Tongue (tissue), 3 donors: ENCODE measurements at places on chromosomes 5 and 9. TPM values are rescaled to one million over a fixed set of nuclear protein-coding genes. Genes with fewer than 3 reads are reported as not detected.

DNA sequence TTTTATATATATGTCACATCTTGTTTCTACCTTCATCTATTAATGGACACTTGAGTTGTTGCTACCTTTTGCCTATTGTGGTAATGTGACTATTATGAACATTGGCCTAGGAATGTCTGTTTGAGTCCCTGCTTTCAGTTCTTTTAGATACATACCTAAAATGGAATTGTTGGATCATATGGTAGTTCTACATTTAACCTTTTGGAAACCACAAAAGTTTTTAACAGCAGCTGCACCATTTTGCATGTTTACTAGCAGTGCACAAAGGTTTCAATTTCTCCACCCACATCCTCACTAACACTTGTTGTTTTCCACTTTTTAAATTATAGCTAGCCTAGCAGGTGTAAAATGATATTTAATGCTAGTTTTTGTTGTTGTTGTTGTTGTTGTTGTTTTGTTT, 88.4 kb downstream of the GALNT10 start:
- DNase-seq = no peak

GRCh38 chr9:133140174-133140505, 19.1 kb upstream of the RALGDS start:
- DNase-seq = no peak

GRCh38 chr9:125987420-125987819, 240.2 kb downstream of the PBX3 start:
- DNase-seq = no peak

DNA sequence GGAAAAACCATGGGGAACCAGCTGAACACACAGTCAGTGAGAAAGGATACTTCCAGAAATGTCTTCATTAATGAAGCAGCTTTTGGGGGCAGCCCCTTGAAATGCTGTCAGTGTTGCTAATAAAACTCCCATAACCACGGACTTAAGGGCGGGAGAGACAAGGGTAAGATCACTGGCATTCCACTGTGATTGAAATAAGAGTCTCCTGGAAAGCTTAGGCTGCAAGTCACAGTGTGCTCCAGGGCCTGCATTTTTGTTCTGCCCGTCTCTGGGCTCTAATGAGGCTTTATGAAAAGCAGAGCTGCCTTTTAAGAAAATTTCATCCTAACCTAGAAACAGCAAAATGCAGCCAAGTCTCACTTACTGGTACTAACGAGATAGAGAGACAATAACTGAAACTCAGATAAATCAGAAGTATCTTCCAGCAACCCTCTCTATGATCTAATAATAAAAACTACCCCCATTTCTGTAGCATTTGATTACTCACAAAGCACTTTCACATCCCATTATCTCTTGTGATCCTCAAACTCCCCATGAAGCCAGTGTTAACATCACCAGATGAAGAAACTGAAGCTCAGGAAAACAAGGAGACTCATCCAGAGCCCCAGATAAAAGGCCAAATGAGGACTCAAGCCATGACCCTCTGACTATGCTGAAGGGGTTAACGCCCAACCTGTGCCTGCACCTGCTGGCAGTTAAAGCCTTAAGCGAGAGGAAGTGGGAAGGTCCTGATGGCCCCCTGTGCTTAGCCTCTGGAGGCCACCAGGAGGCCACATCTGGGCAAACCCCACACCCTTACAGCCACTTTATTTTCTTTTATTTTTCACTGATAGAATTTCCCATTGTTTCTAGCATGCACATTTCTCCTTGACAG, 37.5 kb downstream of the SPOCK1 start:
- no peak for DNase-seq

- no peak for DNase-seq
Measured at GRCh38 chr9:34862043-34862442, 96.0 kb upstream of the PHF24 start.

GRCh38 chr9:130499804-130500263, 55.1 kb downstream of the ASS1 start:
- no peak for DNase-seq

DNA sequence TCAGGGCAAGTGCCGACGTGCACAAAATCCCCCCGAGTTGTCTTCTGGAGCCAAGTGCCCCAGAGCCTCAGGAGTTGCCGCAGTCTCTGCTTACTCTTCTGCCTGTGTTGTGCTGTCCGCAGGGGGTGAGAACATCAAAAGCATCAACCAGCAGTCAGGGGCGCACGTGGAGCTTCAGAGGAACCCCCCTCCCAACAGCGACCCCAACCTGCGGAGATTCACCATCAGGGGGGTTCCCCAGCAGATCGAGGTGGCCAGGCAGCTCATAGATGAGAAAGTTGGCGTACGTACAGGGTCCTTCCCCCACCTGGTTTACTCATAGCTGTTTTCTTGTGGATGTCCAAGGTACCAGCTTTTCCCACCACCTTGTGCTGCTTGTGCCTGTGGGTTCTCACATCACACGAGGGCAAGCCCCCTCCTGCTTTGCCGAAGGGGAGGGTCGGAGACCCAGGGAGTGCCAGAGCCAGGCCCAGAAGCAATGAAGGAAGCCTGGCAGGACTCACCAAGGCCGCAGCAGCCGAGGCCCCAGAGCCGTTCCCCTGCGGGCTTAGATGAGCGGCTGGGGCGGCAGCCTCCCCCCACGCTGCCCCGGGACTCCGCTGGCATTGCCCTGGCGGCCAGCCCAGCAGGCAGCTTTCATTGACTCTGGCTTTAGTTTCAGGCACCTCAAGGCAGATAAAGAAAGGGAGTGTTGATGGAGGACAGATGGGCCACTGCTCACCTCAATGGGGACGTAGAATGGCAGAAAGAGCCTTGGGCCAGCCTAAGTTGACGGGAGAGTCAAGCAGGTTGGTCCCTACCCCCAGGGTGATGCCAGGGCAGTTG, 33.7 kb upstream of the PRDM12 start:
- DNase-seq = no peak

The FAM200C gene
- total RNA-seq = 17.0 TPM

The NTNG2 gene
- 1.3 TPM for total RNA-seq

The ADGRD2 gene
- total RNA-seq = not detected

The PCDHA7 gene
- 0.21 TPM for total RNA-seq

The GABRA1 gene
- not detected for total RNA-seq

The ALDOB gene
- not detected for total RNA-seq
